ENCODE measurements at places on chromosomes 1 and 21.
A peak's percentile ranks its signal among the peaks of the same experiment; 100 is the strongest.

- DNase-seq = no peak
Observed at GRCh38 chr1:2351723-2352122, 39.6 kb downstream of the MORN1 start.

DNA sequence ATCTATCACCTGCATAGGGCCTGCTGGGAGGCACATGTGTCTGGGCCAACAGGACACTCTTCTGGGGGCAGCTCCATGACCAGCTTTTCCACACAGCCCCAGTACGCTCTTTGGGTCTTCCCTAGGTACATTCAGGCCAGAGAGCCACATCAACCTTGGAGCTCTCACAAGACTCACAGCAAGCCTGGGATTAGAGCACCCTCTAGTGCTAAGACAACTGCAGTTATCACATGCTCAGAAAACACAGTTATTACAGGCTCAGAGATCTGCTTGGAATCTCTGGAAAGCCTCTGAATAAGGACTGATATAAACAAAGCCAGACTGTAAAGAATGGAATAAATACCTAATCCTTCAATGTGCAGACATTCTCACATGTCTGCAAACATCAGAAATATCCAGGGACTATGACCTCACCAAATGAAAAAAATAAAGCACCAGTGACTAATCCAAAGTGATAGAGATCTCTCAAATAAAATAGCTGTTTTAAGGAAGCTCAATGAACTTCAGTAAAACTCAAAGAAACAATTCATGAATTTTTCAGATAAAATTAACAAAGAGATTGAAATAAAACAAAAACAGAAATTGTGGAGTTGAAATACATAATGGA lies 563.9 kb upstream of the NR5A2 start:
- peak; percentile 30 for DNase-seq

GRCh38 chr21:14981246-14981645 lies 83.6 kb downstream of the NRIP1 start:
- no peak for DNase-seq

DNA sequence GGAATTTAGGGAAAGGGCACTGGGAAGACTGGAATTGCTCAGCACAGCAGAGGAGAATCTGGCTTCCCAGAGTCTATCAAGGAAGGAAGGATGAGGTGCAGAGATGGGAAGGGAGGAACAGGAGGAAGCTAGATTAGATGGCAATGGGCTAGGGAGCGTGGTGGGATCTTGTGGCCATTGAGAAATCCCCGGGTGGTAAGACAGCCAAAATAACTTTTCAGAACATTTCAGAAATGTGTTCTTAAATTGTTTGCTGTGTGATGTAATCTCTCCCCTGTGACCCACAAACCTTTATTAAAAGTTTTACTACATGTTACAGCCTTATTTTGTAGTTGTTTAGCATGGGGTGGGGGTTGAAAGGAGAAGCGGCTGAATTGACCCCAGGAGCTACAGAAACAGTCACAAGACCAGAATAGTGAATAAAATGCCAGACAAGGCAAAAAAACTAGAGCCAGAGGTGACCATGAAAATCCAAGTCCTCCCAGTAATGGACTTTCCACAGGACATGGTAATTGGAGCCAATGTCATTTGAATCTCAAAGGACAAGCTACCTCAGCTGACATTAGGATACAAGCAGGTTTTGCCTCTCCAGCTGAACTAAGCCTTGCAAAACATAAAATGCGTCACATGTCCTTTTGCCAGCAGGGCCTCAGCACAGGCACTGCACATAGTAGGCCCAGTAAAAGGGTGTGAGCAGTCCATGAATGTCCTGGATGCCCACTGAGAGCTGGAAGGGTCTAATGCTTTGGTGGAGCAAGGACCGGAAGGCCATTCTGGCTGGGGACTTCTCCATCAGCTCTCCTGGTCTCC lies 980 bp upstream of the AHCYL1 start:
- DNase-seq = no peak

DNA sequence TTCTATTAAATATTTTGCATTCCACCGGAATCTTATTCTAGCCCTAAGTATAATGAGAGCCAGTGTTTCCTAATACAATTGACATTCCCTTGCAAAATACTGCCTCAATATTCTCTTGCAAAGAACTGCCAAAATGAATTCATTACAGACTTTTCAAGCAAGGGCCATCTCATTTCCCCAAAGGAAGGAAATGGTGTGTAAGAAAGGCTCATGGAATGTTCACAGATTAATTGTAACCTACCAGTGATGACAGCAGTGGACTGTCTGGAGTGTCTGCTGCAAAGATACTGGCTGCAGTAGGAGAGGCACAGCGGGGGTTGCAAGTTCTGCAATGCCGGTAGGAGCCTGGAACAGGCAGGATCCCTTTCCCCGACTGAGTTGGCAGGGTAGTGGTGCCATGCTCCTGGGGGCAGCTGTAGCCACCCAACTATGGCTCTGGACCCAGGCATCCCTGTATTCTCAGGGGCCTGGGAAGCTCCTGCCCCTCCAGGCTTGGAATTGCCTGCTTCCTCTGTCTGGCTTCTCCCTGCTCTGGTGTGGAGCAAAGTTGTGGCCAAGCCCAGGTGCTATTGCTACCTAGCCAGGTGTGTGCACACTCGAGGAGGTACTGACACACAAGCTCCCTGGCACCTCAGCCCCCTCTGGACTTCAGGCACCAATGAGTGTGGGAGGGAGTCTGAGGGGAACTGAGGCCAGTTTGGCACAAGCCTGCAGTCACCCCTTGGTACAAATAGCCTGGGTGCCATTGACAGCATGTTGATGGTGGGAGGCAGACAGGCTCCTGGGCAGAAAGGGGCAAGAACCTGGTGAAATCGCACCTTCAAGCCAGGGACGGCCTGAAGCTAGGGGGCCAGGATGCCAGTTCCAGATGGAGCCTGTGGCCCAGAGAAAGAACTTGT lies 1371.0 kb downstream of the KCNT2 start:
- DNase-seq = no peak

- DNase-seq = no peak
Observed at GRCh38 chr1:97996880-97997279, 76.0 kb upstream of the DPYD start.

- DNase-seq = no peak
Observed at GRCh38 chr1:54723985-54724384, 8.3 kb downstream of the TTC4 start.
